ENCODE measurements at places on chromosomes 4 and X. TPM values are rescaled to one million over a fixed set of nuclear protein-coding genes. Genes with fewer than 3 reads are reported as not detected.

Gene MUC7
- not detected for polyA plus RNA-seq

Gene MAGEC1
- polyA plus RNA-seq: not detected

Gene TXK
- 0.89 TPM for polyA plus RNA-seq

Gene TMSB15A
- 0.85 TPM for polyA plus RNA-seq

Gene ARHGEF6
- 11.2 TPM for polyA plus RNA-seq

Gene RAB40A
- 1.4 TPM for polyA plus RNA-seq

Gene DMRTC1
- polyA plus RNA-seq: not detected

Gene PNCK
- polyA plus RNA-seq: 73.7 TPM
